Fibroblast of lung (primary cell): ENCODE measurements at places on chromosomes 5 and 9. TPM values are rescaled to one million over a fixed set of nuclear protein-coding genes. Genes with fewer than 3 reads are reported as not detected.

DNA sequence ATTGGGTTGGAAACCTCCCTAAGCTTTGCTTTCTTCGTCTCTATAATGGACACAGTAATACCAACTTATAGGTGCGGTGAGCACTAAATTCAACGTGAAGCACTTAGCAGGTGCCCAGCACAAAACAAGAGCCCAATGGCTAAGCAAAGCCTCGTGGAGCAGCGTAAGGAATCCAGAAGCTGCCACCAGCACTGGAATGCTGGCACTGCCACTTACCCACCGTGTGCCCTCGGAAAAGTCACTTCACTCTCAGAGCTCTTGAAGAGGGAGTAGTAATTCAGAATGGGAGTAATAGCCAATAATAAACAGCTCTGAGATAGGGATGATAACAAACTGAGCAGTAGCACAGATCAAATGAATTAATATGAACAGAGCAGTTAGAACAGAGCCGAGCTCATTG is 16.4 kb downstream of the DAP start:
- DNase-seq, result no peak

- no peak for DNase-seq
These were observed 57.7 kb downstream of the NREP start for GRCh38 chr5:111699324-111699723.

GRCh38 chr9:113298924-113299770 is 4.0 kb downstream of the RNF183 start:
- no peak for DNase-seq

- DNase-seq, result no peak
These were observed 74.0 kb downstream of the KCNN2 start for GRCh38 chr5:114435885-114436299.

DNA sequence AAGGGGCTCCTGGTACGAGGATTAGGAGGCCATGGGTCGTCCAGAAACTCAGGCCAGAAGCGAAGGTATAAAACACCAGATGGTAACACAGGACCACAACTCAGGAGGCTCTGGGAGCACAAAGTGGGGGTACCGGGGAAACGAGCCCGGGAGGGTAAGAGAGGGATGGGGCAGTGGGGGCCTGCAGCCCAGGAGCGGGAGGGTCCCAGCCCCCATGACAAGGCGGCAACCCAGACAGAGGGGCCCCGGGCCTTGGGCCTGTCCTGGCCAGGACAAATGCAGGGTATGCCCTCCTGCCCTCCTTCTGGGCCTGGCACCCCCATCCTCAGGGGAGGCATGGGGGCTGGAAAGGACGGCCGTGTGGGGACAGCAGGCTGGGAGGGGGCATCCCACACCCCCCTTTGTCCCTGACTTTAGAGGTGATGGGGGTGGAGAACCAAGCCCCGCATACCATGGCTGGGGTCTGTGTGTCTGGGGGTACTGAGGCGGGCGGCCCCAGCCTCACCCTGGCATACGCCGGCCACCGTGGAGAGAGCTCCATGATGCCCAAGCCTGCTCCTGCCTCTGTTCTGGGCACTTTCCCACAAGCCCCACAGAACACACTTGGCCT is 47.0 kb upstream of the EXOC3 start:
- no peak for DNase-seq

Gene APBA1
- polyA plus RNA-seq, result 5.0 and 7.3 TPM in 2 replicates

GRCh38 chr5:61123145-61123544 is 39.1 kb downstream of the SMIM15 start:
- DNase-seq, result no peak

DNA sequence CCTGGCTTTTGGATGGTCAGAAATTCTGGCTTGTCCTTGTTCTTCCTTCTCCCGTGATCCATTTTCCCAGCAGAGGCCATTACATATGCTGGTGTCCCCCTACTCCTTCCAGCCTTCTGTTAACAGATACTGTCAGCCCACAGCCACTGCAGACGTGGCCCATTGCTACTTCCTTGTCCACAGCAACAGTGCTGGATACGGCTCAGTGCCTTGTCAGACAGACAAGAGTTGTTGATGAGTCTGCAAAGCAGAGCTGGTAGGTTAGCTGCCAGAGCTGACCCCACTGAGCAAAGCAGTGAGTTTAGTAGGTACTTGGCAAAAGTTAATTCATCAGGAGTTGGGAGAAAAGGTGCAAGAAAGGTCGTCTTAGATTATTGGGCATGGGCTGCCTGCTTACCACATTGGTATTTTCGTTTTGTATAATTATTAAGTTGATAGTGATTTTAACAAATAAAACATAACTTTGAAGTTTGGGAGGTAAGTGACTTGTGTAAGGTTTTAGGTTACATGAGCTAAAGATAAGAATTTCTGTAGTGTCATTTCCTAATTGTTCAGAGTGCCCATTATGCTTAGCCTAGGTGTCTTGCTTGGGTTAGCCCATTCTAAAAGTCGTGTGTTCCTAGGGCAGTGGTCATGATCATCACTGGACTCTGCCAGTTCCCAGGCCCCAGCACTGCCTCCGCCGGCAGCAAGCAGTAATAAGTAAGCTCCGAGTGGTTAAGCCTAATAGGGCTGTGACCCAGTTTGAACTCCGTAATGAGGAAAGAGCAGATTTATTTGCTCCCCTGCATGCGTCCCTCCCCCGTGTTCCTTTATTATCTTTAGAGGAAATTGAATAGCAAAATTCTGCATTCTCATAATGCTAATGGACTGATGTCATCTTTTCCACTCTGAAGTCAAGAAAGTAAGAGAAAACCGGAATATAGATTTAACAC is 292.0 kb downstream of the FANCC start:
- DNase-seq, result peak; percentile 90

Gene TBC1D2
- 7.5 and 10.3 TPM in 2 replicates for polyA plus RNA-seq

DNA sequence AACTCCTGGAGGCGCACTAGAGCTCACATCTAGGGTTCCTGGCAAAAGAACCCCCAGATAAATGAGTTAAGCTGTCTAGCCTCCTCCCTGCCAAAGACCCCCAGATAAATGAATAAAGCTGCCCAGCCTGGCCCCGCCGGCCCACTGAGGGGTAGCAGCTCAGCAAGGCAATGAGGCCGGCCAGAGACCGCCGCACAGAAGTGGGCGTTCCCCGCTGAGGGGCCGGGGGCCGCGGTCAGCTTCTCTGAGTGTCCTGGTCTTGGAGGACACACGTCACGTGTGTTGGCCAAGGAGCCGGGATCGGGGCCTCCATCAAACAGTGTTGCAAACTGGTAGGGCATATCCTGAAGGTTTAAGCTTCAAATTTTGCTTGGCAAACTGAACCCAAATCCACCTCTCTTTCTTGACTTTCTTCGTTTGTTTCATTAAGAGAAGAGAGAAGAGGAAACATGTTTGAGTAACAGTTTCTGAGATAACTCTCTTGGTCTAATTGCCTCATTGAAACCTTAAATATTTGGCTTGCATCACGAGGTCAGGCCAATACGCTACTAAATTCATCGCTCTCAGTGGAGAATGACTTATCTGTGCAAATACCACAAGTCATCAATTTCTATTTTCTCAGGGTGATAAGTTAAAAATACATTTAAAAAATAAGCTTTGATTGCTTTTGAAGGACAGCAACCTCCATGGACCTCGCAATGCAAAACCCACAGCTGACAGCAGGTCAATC is 11.7 kb upstream of the SLC12A7 start:
- DNase-seq, result no peak

- peak; percentile 6 for DNase-seq
These were observed 29.3 kb upstream of the OBP2B start for GRCh38 chr9:133238272-133238850.
